ENCODE measurements at places on chromosomes 5 and 9. TPM values are rescaled to one million over a fixed set of nuclear protein-coding genes. Genes with fewer than 3 reads are reported as not detected.

NME5 gene
- 14.7 TPM for total RNA-seq

RLN2 gene
- total RNA-seq = 1.4 TPM

GRIA1 gene
- total RNA-seq = 171 TPM

ZNF474 gene
- 2.4 TPM for total RNA-seq

NDUFA8 gene
- 20.0 TPM for total RNA-seq

ECSCR gene
- 6.1 TPM for total RNA-seq

CCL19 gene
- total RNA-seq = not detected

JAKMIP2 gene
- total RNA-seq = 33.2 TPM

SPINK4 gene
- not detected for total RNA-seq

PCDHGB1 gene
- total RNA-seq = 16.8 TPM

PFN3 gene
- total RNA-seq = not detected

THG1L gene
- total RNA-seq = 14.9 TPM

ADAMTS6 gene
- total RNA-seq = 62.3 TPM

SMIM32 gene
- total RNA-seq = 0.27 TPM

TTC39B gene
- 12.3 TPM for total RNA-seq

SYNPO gene
- 1.4 TPM for total RNA-seq

KLHL3 gene
- 18.0 TPM for total RNA-seq

CDC14B gene
- total RNA-seq = 18.2 TPM

PCDHA4 gene
- total RNA-seq = 17.2 TPM

OMD gene
- total RNA-seq = 3.4 TPM

ENTREP1 gene
- total RNA-seq = 11.0 TPM

ANKDD1B gene
- total RNA-seq = 3.0 TPM

INSYN2B gene
- total RNA-seq = 7.5 TPM

GRM6 gene
- total RNA-seq = 0.27 TPM

All from cerebellum (tissue), 4 donors.